ENCODE measurements at places on chromosomes 6 and 20. TPM values are rescaled to one million over a fixed set of nuclear protein-coding genes. Genes with fewer than 3 reads are reported as not detected.

ADGRF5 gene
- total RNA-seq = 42.1 TPM

OXT gene
- total RNA-seq = not detected

CALHM4 gene
- total RNA-seq = not detected

SAMHD1 gene
- 37.8 TPM for total RNA-seq

MYMX gene
- total RNA-seq = 0.36 TPM

RBPJL gene
- total RNA-seq = not detected

PKIB gene
- total RNA-seq = 0.30 TPM

SLC52A3 gene
- total RNA-seq = 2.3 TPM

SERINC1 gene
- 143 TPM for total RNA-seq

DNA sequence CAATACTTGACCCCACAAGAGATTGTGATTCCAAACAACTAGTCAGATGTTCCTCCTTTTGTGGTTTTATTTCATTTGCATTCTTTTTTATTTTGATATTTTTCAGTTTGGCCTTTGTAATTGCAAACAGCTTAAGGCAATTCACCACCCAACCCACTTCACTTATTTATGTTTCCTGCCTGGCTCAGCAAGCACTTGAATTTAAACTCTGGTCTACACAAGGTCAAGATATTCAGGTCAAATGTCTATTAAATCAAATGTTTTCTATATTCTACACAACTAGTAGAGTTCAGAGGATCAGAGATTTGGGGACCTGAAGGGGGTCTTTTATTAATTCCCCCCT, 100.1 kb downstream of the SGK1 start:
- DNase-seq = no peak

DNA sequence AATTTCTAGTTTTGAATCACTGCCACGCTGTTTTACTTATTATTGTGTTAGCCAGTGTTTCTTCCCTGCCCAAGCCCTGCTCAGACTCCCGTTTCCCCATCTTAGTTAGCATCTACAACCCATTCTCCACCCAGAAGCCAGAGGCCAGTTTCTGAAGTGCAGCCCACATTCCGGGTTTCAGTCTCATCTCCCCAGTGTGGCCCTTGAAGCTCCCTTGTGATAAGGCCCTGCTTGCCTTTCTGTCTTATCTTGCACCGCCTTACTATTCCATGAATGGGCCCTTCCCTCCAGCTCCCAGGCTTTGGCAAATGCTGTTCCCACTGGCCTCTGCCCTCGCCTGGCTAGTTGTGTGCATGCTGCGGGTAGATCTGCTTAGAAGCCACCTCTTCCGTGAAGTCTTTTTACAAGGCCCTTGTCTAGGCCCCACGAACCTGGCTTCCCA, 41.1 kb downstream of the TOX2 start:
- no peak for DNase-seq

DNA sequence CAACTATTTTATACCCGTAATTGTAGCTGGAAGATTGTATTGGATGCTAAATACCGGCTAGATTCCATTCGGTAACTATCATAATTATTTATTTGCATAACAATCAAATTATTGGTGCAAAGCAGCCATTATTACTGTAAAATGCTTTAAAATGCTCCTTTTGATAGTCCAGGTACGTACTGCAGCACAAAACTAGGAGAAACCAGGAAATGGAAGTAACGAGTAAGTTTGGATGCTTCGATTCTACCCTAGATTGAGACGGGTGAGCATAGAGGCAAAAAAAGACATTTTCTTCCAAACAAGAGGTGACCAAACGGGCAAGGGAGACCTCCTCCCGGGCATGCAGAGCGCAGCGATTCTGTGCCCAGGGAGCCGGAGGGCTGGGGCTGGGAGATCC, 469 bp upstream of the XRN2 start:
- no peak for DNase-seq

DNA sequence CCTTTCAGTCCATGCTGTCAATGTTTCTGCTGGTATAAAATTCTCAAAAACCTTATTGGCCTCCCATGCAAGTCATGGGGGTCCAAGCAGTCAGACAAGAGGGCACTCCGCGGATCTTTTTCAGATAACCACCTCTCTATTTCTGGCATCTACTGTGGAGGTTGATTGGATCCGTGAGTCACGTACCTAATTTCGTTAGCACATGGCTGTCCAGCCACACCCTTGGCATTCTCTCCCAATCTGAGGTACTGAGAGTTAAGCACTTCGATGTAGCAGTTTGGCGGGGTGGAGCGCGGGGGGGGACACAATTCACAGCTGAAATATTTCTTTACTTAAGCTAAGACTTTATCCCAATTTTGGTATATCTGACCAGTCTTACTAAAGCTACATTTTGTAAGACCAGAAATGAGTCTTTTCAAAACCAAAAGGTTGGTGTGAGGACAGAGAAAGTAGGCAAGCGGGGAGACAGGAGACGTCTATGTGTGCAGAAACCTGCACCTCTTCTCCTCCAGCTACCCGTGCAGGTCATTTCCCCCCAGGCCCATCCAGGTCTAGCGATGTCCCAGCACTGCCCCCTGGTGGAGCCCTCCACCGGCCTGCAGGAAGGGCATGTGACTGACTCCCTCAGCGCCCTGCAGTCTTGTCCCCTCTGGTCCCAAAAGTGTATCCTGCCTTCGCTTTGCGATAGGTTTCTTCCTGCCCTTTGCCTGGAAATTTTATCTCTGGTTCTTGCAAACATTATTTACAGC, 113.1 kb downstream of the ADAT2 start:
- peak; percentile 22 for DNase-seq

DNA sequence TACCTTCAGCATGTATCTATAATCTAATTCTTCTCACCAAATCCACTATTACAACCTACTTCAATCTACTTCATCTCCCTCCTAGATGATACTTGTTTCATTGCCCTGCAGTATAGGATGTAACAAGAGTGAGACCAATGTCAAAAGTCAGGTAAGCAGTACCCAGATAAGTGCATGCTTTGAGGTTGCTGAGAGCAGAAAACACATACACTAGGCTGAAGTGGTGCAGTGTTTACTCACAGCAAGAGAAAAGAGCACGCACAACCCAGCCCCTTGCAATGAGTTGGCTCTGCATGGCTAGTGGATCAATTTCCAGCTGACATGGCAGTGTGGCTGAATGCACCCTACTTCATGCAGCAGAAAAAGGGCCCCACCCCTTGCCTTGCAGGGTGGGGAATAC, 199.9 kb downstream of the EPHA7 start:
- no peak for DNase-seq

- DNase-seq = no peak
These were observed 235.8 kb downstream of the SMOC2 start for GRCh38 chr6:168676552-168677322.

- no peak for DNase-seq
These were observed 315.1 kb upstream of the PRND start for GRCh38 chr20:4406627-4407026.

- no peak for DNase-seq
These were observed 6.5 kb upstream of the PTPRT start for GRCh38 chr20:43196243-43196642.

- DNase-seq = no peak
These were observed 4.2 kb downstream of the TCF19 start for GRCh38 chr6:31162463-31163165.

GRCh38 chr6:108546079-108547049, 14.4 kb upstream of the FOXO3 start:
- no peak for DNase-seq

DNA sequence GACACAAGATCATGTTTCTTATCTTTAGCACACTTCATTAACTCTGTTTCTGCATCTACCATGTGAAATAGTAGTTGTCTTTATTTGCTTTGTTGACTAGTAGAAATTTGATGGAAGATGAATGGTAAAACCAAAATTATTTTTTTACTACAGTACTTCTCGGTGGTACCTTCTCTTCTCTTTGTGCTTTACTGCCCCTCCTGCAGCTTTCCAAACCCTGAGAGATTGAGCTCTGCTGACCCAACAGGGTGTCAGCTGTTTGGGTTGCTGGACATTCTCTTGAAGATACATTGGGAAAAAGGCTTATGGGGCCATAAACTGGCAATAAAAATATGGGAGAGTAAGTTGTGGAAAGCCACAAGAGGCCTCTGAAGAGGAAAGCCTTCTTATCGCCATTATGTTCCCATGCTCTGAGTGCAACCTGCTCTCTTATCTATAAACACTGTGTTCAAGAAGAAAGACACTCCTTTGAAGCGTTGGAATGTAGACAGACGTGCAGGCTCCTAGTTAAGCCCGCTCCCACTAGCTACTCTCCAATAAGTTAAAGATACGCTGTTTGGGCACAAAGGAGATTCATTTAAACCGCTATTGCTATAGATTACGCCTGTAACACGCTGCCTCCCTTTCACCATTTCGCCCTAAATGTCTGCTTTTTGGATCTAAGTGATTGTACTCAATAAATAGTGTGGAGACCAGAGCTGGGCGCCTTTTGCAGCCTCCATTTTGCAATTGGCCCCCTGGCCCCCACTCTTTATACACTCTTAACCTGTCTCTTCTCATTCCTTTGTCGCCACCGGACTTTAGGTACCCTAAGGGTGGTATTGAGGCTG, 60.1 kb upstream of the PRSS16 start:
- DNase-seq = no peak

DNA sequence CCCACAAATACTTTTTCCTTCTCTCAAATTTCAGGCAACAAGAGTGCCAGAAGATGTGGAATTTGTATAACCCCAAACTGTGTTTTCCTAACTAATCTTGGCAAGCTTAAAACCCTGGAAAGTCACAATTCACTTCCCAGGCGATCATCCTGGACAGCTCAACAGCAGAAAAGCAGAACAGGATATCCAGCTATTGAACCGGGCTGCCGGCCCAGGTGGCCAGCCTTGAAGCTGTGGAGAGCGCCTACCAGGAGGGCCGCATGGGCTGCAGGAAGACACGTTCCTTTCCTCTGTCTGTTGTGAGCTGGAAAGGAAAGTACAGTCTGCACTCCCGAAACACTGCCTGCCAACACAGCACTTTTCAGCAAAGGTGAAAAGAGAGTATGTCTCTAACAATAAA, 719.7 kb upstream of the MARCKS start:
- DNase-seq = peak; percentile 17

GRCh38 chr6:163866192-163866591, 451.7 kb downstream of the QKI start:
- DNase-seq = no peak

DNA sequence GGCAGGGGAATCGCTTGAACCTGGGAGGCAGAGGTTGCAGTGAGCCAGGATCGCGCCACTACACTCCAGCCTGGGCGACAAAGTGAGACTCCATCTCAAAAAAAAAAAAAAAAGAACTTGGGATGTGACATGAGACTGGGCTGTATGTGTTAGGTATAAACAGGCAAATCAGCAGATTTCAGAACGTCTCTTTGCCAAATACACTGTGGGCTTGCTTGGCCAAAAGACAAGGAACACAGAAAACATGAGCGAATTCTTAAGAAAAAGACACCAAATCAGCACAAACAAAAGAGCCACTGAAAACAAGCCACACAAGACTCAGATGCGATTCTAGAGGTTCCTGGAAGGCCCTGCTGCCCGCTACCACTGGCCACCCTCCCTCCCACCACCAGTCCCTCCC, 12.5 kb downstream of the ETV7 start:
- DNase-seq = no peak

DNA sequence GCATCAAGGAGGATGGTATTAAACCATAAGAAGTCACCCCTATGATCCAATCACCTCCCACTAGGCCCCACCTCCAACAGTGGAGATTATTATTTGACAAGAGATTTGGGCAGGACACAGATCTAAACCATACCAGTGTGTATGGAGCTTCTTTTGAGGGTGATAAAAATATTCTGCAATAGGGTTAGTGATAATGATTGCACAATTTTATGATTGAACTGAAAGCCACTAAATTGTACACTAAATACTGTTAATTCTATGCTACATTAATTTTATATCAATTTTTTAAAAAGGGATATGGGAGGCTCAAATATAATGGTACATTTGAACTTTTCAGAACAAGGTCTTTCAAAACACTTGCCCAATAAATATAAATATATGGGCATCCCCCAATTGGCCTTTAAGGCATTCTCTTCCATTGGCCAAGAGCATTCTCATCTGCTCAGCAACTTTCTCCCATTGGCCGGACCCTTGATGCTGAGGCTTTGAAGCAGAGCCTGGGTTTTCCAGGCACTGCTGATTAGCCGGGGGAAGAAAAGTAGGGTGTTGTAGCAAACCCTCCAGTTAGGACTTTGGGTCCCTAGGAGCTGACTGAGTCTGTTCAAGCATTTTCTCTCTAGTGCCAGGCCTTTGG, 209.9 kb downstream of the LRFN2 start:
- DNase-seq = no peak

DNA sequence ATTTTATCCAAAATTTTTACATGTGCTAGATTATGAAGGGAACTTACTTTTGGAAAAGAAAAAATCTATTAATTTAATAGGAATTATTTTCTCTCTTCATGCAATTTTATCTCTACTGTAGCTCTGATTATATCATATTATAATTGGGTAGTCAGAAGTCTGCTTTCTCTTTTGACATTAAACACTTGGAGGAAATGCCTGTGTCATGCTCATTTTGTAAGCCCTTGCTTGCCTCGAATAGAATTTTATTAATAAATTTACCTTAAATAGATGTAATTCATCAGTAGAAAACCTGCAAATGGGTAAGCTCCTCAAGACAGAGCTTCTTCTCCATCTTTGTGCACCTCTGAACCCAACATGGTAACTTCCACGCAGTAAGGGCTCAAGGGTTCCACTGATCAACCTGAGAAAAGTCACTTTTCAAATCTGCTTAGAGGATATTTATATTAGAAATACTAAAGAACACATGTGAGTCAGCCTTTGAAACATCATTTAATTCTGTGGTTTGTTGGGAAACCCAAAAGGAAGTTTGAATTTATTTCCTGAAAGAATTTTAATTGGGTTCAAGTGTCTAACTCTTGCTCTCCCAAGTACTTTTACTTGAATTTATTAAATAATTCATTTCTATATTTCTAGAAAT, 266.0 kb downstream of the ALDH8A1 start:
- DNase-seq = no peak

GRCh38 chr6:133590814-133591213, 298.1 kb upstream of the TCF21 start:
- DNase-seq = no peak

DNA sequence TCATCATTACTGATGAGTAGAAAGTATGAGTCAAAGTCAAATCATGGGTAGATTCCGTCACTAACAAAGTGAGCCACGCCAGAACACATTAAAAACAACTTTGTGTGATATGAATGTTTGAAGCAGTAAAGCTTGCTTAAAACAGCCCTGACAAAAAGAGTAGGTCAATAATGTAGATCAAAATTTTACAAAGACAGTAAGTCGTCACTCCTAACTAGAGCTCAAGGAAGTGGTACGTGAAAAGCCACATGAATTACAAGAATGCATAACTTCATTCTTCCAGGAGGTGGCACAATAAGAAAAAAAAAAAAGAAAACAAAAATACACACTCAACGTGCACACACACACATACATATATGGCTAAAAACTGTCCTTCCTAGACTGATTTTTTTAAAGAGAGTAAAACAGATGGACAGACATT, 69.9 kb downstream of the HACE1 start:
- no peak for DNase-seq
